ENCODE measurements at places on chromosomes 1 and 21. TPM values are rescaled to one million over a fixed set of nuclear protein-coding genes. Genes with fewer than 3 reads are reported as not detected.
A peak's percentile ranks its signal among the peaks of the same experiment; 100 is the strongest.

KRTCAP2 gene
- total RNA-seq = 207 TPM

- H3K4me3 ChIP-seq = no peak overlapping the region
- no peaks in the 10 kb centered on the region for H3K27me3 ChIP-seq
- H3K4me1 ChIP-seq = no peaks in the 10 kb centered on the region
- no peaks in the 10 kb centered on the region for H3K36me3 ChIP-seq
- no peak overlapping the region for H3K27ac ChIP-seq
These were observed 69.8 kb downstream of the STUM start for GRCh38 chr1:226618380-226618779.

- H3K4me3 ChIP-seq = peak overlapping the region; percentile 68
- H3K36me3 ChIP-seq = no peaks in the 10 kb centered on the region
- no peaks in the 10 kb centered on the region for H3K27me3 ChIP-seq
- DNase-seq = no peak
These were observed 740 bp downstream of the DSTYK start for GRCh38 chr1:205210756-205211168.

GRCh38 chr1:175969231-175969630 lies 225.8 kb upstream of the TNR start:
- H3K4me1 ChIP-seq = no peaks in the 10 kb centered on the region
- no peak overlapping the region for H3K4me3 ChIP-seq
- no peak overlapping the region for H3K27ac ChIP-seq
- H3K27me3 ChIP-seq = no peaks in the 10 kb centered on the region
- no peak for DNase-seq
- peaks cover 7% of the 10 kb centered on the region for H3K36me3 ChIP-seq

Data from CD8-positive, alpha-beta memory T cell (primary cell).